Activated T-cell treated with anti-CD3 and anti-CD28 coated beads for 24 hours (primary cell): ENCODE measurements at places on chromosomes 1 and 21.

- DNase-seq = peak; percentile 33
Measured at GRCh38 chr1:53327182-53327913, 522 bp downstream of the LRP8 start.

DNA sequence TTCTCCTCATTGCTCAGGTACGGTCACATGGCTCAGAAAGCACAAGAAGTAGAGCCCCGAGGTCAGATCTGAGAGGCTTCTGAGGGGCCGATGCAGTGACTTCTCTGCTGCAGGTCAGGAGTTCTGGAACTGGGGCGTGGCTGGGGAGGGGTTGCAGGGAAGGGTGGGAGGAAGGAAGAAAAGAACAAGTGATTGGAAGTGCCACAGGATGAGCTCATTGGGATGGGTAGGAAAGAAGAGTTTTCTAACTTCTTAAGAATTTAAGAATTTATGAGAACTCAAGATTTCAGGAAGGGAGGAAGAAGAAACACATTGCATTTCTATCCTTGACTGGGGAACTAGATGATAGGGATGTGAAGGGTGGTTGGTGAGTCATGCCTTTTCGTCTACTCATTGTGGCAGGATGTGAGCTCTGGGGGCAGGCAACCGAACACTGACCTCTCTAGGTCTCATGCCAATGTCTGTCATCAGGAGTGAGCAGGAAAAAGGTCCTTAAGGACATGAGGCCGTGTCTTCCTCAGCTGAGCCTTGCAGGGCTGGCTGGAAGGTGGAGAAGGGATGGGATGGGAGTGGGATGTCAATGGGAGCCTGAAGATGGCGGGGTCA is 497 bp downstream of the FCRLB start:
- no peak for DNase-seq

GRCh38 chr1:23816906-23817305 is 8.3 kb downstream of the HMGCL start:
- DNase-seq = no peak

DNA sequence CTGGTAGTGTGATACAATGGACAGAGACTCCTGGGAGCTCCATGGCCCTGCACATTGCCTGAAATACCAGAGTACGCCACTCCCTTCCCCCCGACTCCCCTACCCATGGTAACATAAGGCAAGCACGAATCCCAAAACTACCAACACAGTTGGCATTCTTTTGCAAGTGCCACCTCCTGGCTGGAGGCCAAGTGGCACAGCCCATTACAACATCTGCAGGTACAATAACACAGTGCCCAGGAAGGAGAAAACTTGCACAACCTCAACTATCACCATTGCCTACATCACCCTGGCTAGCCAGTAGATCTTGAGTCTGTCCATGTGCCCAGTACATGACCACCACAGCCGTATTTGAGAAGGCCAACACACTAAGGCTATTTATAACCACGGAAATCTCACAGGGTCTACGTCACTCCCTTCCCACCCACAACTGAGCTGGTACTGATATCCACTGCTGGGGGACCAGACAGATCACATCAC is 11.7 kb downstream of the ADAMTS1 start:
- DNase-seq = no peak

DNA sequence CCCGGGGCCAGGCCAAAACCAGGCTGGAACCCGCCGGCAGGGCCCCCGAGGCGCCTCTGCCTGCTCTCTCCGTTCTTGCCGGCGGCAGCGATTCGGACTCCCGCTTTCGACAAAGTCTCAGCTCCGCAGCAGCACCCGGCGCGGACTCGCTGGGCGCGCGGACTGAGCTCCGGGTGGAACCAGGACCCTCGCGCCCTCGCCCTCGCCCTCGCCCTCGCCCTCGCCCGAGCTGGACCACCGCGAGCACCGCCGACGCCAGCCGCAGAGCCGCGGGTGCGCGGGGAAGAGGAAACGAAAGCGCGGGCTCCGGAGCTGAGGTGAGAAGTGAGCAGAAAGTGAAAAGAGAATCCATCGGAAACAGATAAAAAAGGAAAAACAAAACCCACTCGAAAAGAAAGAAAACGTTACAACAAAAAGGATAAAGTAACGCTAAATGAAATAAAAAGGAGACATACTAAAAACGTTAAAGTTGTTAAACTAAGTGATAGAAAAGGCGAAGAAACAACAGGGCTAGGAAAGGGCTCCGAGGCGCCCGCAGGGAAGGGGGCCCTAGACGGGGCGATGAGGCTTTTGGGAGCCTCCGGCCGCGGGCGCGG is 64.9 kb downstream of the MEF2D start:
- DNase-seq = no peak

GRCh38 chr1:145978854-145979745 is 14.6 kb downstream of the POLR3GL start:
- peak; percentile 76 for DNase-seq

GRCh38 chr1:33366762-33367484 is 46.0 kb upstream of the A3GALT2 start:
- no peak for DNase-seq

GRCh38 chr1:12275370-12275769 is 45.5 kb downstream of the VPS13D start:
- peak; percentile 33 for DNase-seq

GRCh38 chr21:46297338-46298271 is 11.5 kb downstream of the YBEY start:
- no peak for DNase-seq

DNA sequence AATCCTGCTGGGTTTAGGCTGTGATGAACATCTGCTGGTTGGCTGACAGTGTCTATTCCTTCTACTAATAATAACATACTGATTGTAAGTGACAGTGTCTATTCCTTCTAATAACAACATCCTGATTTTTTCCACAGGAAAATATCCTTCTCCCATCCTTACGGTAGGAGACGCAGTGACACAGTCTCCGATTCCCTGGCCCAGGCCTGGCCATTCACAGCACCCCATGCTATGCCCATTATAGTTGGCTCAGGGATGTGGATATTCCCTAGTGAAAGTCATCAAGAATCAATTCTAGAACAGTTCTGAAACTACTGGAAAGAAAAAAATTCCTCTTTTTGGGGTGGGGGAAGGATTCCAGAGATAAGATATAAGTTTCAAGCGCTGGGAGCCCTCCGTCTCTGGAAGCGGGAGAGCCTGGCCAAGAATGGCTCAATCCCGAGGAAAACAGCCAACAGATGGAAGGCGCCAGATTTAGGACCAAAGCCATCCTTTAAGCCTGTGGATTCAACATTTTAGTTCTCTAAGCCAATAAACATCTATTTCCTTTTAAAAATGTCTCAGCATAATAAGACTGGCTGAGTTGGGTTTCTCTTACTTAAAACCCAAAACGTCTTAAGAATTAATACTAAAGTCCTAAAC is 88.6 kb downstream of the GPATCH2 start:
- no peak for DNase-seq

DNA sequence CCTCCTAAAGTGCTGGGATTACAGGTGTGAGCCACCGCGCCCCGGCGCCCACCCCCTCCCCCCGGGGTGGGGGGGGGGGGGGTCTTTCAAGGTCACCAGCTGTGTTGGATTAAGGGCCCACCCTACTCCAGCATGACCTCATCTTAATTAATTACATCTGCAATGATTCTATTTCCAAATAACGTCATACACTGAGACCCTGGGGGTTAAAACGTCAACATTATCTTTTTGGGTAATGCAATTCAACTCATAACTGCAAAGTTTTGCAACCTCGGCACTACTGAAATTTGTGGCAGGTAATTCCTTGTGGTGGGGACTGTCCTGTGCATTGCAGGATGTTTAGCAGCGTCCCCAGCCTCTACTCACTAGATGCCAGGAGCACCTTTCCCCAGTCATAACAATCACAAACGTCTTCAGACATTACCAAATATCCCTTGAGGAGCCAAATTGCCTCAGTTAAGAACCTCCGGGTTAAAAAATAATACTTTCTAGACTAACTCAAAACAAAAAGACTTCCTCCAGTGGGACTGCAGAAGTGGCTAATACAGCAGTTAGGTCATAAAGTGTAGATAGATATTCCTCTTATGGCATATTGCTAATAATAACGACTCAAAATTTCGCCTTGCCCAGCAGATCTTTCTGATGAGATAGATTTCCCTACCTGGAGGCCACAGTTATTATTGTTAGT is 233.0 kb upstream of the KAZN start:
- no peak for DNase-seq

- DNase-seq = no peak
Measured at GRCh38 chr1:98704474-98704873, 43.0 kb downstream of the SNX7 start.

DNA sequence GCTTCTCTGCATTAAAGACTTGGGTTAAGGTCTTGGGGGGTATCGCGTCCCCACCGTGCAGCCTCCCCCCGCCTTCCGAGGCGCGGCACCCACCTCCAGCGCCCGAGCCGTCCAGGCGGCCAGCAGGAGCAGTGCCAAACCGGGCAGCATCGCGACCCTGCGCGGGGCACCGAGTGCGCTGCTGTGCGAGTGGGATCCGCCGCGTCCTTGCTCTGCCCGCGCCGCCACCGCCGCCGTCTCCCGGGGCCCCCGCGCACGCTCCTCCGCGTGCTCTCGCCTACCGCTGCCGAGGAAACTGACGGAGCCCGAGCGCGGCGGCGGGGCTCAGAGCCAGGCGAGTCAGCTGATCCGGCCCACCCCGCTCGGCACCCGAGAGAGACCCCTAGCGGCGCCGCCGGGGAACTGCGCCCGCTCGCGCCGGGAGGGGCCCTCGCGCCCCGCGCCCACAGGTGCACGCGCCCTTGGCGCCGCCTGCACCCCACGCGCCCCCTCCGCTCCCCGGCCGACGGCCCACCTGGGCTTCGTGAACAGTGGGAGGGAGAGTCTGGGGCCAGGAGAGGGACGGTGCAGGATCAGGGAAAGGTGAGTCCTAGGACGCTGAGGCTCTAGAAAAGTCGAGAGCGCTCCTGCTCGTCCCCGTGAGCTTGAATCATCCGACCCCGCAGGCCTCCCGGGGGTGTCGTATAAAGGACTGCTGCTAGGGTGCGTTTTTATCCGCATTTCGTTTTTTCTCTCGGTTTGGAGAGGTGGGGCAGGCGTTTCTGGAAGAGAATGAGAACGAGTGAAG is at the start of gene APP:
TSS of gene APP (minus strand) at position 300 of the 787 bp plus-strand sequence. CDS start at position 150, 150 bp downstream.
- peak; percentile 86 for DNase-seq

DNA sequence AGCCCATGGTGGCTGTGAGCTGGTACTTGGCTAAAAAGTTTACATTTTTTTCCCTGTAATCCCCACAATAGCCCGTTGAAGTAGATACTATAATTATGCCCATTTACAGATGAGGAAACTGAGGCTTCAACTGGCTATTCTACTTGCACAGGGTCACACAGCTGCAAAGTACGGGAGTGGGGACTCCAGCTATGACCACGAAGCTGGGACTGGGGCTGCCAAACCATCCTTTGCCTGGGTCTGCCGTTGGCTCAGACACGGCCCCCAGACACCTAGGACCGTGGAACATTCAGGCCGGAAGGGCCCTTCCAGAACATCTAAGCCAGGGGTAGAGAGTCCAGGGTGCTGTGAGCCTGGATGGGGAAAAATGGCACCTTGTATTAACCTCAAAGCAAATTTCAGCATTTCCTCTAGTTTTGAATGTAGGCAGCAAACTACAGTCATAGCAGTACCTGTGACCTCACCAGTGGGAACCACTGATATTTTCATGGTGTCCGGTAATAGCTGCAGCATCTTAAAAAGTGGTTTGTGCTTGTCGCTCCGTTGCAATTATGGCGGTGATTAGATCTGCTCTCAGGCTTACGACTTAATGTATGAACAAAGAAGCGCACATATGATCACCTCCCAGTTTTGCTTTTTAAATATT is 4.3 kb downstream of the TP73 start:
- DNase-seq = no peak

DNA sequence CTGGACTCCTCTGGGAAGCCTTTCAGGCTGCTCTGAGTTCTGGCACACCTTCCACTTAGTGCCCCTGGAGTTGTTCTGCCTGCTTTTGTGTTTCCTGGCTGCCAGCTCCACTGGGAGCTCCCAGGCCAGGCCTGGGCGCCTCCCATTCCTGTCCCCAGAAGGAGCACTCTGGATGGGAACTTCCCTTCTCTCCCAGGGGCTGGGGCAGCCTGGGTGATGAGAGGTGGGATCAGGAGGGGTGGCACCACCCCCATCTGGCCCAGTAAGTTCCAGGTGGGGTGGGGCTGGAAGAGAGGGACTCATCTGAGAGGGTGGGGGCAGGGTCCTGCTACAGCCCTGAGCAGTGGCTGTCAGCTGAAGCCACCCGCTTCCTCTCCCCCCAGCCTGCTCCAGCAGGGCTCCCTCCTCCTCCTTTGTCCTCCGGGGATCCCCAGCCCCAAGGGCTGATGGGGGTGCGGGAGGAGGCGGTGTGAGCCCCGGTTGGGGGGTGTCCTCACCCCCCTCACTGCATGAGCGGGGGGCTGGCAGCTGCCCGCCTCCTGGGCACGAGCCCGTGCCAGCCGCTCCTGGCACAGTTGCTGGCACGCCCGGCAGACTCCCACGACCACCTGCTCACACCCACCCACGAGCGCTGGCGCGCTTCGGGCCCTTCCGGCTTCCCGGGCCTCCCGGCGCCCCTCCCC is 4.7 kb downstream of the FOXO6 start:
- no peak for DNase-seq

DNA sequence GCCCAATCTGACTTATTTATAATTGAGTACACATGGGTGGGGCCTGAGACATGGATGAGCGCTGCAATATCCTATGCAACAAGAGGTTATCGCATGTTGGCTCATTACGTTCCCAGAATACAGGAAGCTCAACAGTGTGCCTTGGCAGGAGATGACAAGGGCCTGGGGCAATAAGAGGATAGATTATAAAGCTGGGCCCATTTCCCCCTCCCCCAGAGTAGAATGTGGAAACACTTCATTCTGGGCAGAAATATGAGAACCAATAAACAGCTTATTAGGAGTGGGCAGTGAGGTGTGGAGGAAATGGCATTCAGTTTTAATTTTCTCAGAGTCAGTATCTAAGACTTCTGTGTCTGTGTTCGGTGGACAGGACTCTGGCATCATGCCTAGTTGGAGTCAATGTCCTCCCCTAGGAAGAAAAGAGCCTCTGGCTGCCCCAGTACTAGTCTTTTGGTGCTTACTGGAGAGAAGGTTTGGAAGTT is 92.8 kb downstream of the PIK3R3 start:
- DNase-seq = no peak

DNA sequence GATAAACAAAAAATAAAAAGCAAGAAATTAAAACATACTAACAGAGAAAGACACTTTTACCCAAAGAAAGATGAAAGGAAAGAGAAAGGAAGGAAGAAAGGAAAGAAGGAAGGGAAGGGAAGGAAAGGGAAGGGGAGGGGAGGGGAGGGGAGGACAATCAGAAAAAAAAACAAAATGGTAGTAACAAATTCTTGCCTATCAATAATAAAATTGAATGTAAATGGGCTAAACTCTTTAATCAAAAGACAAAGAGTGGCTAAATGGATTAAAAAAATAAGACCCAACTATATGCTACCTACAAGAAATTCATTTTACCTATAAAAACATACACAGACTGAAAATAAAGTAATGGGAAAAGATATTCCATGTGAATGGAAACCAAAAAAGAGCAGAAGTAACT is 372.9 kb upstream of the NFIA start:
- no peak for DNase-seq
